ENCODE measurements at places on chromosomes 4 and X. TPM values are rescaled to one million over a fixed set of nuclear protein-coding genes. Genes with fewer than 3 reads are reported as not detected.

GAGE12C gene
- not detected for total RNA-seq

GPR34 gene
- not detected for total RNA-seq

CC2D2A gene
- total RNA-seq = 10.8 TPM

PAQR3 gene
- 13.5 TPM for total RNA-seq

JAKMIP1 gene
- not detected for total RNA-seq

ZNF711 gene
- 0.88 TPM for total RNA-seq

RTL3 gene
- not detected for total RNA-seq

MAGED2 gene
- total RNA-seq = 123 TPM

HPGD gene
- total RNA-seq = 4.5 TPM

FHDC1 gene
- total RNA-seq = 3.6 TPM

SSX1 gene
- total RNA-seq = not detected

AR gene
- total RNA-seq = 0.09 TPM

TMPRSS11F gene
- total RNA-seq = 2.8 TPM

GYPB gene
- not detected for total RNA-seq

PHKA1 gene
- 11.1 TPM for total RNA-seq

STATH gene
- not detected for total RNA-seq

BEX5 gene
- 0.79 TPM for total RNA-seq

MECP2 gene
- 25.4 TPM for total RNA-seq

MSANTD1 gene
- 0.14 TPM for total RNA-seq

SCRG1 gene
- not detected for total RNA-seq
